ENCODE measurements at places on chromosomes 3 and 15.

DNA sequence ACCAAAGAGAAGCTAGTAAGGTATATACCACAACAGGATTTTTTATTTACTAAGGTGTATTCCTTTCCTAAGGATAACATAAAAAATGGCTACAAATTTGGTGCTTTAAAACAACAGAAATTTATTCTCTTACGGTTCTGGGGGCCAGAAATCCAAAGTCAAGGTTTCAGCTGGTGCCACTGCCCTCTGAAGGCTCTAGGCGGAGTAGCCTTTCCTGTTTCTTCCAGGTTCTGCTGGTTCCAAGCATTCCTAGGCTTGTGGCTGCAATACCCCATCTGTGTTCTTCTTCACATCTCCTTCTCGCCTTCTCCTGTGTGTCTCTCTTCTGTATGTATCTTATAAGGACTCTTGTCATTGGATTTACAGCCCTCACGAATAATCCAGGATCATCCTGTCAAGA lies 549.9 kb downstream of the GRM7 start:
- no peak for DNase-seq

DNA sequence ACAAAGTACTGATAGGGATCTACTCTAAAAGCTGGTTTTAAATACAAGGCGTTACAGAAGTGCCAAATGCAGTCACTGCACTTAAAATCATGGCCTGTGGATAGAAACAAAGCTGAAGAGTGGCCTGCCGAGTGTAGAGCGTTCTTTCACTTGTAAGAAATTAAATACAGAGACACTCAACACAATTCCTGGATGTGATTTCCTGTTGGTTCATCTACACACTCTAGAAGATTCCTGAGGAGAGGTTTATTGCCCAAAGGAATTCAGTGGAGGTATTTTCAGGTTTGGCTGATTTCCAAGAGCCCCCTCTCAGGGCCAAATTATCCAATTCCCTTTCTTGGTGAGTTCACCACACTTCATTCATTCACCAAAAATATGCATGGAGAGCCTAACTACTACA lies 200.3 kb upstream of the IL12A start:
- DNase-seq, result no peak

- no peak for DNase-seq
Observed at GRCh38 chr3:151686257-151686656, 47.5 kb upstream of the AADACL2 start.

- DNase-seq, result no peak
Observed at GRCh38 chr3:31724651-31725050, 191.9 kb downstream of the STT3B start.

- DNase-seq, result no peak
Observed at GRCh38 chr3:167882057-167882667, 146.6 kb downstream of the SERPINI1 start.

- DNase-seq, result no peak
Observed at GRCh38 chr3:35194666-35195065, 444.7 kb upstream of the ARPP21 start.

DNA sequence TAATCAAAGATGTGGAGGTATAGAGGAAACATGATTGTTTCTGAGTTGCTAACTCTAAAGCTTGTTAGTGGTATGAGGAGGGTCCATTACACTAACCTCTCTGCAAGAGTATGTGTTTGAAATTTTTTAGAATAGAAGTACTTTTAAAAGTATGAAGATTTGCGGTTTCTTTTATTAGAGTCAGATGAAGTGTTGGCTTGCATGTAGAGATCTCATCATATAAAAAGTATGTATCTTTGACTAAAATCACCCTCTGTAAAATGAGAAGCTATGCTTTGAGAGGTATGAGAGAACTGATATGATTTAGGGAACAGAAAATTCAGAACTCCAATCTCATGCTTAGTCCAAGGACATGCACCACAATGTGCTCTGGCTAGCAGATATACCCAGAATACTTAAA lies 140.4 kb upstream of the MBNL1 start:
- no peak for DNase-seq

GRCh38 chr3:159861369-159861987 lies 127.2 kb upstream of the IL12A start:
- no peak for DNase-seq

GRCh38 chr3:48505968-48506504 lies 2.1 kb upstream of the SHISA5 start:
- no peak for DNase-seq

GRCh38 chr15:85329561-85330422 lies 50.6 kb upstream of the AKAP13 start:
- DNase-seq, result peak; percentile 35

- DNase-seq, result no peak
Observed at GRCh38 chr3:16085884-16086608, 88.4 kb upstream of the GALNT15 start.

- DNase-seq, result no peak
Observed at GRCh38 chr15:63905558-63906265, 72.0 kb upstream of the HERC1 start.

DNA sequence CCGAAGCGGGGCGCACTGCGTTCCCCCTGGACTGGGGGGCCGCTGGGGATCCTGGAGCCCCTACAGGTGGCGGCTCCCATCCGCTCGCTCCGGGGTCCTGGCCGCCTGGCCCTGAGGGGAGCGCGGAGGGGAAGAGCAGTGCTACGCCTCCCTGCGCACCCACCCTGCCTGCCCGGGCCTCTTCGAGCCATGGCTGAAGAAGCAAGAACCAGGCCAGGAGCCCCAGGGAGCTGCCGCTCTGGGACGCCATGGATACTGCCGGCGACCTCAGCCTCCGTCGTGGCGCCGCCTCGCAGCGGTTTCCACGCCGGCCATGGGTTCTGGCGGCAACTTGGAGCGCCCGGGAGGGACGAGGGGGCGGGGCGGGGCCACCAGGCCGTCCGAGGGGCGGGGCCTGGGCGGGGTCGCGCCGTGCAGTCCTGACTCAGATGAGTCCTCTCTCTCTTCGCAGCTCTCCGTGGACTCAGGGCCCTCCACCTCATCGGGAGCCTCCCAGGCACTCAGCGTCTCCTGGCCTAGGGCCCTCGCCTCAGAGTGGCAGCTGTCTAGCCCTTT lies 50.9 kb downstream of the MYL3 start:
- peak; percentile 81 for DNase-seq

DNA sequence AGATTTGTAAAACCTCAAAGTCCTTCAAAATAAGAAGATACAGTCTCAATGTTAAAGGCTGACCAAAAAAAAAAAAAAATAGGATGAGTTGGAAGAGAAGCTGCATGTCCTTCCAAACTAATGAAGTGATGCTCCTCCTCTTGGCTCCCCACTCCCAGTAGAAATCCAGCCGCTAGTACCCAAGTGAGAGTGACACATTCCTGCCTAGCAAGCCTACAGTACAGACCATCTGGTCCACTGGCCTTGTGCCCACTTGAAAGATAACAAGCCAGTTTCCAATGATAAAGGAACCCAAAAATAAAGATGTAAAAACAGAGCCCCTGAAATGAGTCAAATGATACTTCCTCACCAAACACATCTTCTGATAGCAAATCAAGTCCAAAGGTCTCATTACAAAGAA lies 258.7 kb upstream of the NSMCE3 start:
- no peak for DNase-seq
